Stimulated activated CD4-positive, alpha-beta T cell treated with anti-CD3 and anti-CD28 coated beads, Interleukin-4, amount 100 ng/mL, for 48 hours (primary cell): ENCODE measurements at places on chromosomes 12 and 14.

GRCh38 chr12:93201990-93202389 lies 175.7 kb upstream of the NUDT4 start:
- no peak for DNase-seq

GRCh38 chr14:56299306-56299984 lies 181.2 kb downstream of the PELI2 start:
- DNase-seq, result no peak

GRCh38 chr12:93784339-93785086 lies 107.3 kb downstream of the CRADD start:
- DNase-seq, result no peak

DNA sequence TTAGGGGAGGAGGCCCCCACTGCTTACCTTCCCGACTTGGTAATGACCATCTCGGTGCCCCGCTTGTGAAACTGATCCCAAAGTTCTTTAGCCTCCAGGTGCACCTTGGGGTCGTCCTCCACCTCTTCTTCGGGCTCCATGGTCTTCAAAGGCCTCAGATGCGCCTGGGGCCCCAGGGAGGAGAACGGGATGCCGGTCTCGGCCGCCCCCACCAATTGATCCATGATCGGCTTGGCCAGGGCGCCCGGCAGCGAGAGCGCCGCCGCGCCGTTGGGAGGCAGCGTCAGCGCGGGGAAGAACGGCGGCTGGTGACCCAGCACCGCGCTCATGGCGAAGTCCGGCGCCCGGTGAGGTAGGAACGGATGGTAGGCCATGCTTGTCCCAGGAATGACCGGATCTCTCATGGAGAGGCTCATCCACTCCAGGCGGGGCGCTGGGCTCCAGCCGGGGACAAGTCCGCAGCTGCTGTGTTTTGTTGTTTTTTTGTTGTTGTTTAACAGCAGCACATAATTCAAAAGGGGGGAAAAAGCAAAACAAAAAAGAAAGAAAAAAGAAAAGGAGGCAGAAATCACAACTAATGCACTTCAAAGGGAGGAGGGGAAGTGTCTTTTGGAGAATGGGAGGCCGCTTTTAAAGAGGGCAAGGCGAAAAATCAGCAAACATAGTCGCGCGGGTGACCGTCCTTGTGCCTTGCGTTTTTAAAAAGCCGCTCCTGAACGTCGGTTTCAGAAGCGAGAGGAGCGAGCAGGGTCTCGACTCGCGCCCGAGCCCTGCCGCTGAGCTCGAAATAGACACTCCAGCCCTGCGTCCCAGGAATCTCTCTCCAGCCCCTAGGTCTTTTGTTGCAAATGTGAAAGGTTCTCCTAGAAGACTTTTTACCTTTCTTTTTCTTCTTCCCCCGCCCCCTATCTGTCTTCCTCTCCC lies 928 bp downstream of the TBX3 start:
- no peak for DNase-seq

- DNase-seq, result no peak
These were observed 53.3 kb upstream of the LRRK2 start for GRCh38 chr12:40171501-40171900.

GRCh38 chr12:125540580-125541204 lies 475.5 kb downstream of the AACS start:
- no peak for DNase-seq

DNA sequence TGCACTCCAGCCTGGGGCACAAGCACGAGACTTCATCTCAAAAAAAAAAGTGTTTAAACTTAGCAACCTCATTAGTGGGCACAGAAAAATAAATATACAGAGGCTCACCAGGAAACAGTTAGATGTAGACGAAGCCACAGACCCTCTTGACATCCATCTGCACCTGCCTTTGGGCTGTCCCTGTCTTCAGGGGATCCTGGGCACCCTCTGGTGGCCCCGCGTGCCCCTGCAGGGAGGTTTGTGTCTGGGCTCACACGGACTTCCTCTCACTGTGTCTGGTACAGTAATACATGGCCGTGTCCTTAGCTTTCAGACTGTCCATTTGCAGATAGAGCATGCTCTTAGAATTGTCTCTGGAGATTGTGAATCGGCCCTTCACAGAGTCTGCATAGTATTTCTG lies 916.5 kb downstream of the TMEM121 start:
- DNase-seq, result peak; percentile 48

DNA sequence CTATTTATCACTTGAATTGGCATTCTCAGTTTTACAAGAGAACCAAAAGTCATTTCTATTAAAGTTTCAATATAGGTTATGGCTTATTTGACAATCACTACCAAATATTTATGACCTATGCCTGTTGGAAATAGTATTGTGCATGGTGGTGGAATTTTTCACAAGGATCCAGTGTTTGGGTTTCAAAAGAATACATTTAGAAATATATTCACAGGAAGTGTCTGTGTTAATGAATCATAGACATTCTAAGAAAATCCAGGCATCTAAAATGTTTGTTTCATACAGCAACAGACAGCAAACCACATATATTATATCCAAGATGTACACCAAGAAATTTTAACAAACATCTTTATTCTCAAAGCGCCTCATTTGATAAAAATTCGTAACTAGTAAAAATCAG lies 92.7 kb downstream of the MED13L start:
- no peak for DNase-seq

- no peak for DNase-seq
These were observed 6.2 kb upstream of the MYH6 start for GRCh38 chr14:23414254-23414653.

- DNase-seq, result peak; percentile 27
These were observed 159.8 kb upstream of the DAAM1 start for GRCh38 chr14:59028476-59029202.

DNA sequence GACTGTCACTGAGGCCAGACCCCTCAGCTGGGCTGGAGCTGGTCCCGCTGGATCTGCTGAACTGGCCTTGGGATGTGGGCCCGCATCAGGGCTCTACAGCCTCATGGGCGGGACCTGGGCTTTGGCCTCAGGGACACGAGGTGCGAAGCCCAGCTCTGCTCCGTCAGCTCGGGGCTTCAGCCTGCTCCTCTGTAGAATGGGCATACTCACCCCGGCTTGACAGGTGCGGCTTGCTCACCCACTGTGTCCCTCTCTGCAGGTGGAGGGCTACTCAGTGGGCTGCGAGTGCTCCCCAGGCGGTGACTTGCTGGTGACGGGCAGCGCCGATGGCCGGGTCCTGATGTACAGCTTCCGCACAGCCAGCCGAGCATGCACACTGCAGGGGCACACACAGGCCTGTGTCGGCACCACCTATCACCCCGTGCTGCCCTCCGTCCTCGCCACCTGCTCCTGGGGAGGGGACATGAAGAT lies 57.6 kb downstream of the BEGAIN start:
- no peak for DNase-seq

GRCh38 chr12:125194987-125195386 lies 129.8 kb downstream of the AACS start:
- no peak for DNase-seq

DNA sequence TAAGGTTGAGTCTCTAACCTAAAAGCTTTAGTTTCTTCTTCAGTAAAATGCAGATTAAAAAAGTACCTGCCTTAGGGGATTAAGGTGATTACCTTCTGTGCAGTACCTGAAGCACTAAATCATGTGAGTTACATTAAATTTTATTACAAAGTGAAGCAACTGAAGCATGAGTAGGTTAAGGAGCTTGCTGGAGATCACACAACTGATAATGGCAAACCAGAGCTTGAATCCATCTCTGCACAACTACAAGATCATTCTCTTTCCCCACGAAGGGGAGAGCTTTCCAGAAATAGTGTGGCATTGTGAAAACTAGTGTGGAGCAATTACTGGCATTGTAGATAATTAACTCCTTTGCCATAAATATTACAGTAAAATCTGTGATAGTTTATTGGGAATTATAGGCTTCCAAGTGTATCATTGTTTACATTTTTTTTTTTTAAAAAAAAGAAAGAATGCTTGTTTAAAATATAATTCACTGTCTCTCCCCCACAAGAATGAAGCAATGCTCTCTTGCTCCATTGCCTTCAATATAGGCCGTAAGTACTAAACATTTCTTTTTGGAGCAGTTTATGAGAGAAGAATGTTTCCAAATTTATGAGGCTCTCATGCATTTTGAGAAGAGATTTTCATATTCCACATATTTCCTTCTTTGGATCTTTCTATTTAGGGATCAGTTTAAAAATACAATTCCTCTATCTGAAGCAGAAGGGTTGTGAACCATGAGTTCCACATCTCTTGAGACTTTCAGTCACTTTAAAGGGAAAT lies 20.5 kb downstream of the SLC38A2 start:
- no peak for DNase-seq

GRCh38 chr12:117552971-117553370 lies 191.5 kb upstream of the NOS1 start:
- no peak for DNase-seq

DNA sequence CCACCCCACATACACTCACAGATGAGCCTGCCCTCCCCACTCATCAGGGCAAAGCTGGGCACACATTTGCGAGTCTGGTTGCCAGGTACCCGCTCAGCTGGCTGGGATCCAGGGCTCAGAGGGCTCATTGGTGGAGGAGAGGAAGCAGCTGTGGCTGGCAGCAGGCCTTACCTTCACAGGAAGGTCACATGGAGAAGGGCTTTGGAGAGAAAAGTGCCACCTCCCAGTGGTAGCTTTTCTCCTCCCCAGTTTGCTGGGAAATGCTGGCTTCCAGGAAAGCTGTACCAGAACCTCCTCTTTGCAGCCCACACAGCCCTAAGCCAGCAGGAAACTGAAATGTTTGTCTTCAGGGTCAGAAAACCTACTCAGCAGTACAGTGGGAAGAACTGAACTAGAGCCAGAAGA lies 55.6 kb downstream of the LGMN start:
- DNase-seq, result no peak

- DNase-seq, result no peak
These were observed 22.0 kb downstream of the PYROXD1 start for GRCh38 chr12:21459474-21459873.

GRCh38 chr12:93964936-93965335 lies 183.4 kb upstream of the PLXNC1 start:
- DNase-seq, result no peak

DNA sequence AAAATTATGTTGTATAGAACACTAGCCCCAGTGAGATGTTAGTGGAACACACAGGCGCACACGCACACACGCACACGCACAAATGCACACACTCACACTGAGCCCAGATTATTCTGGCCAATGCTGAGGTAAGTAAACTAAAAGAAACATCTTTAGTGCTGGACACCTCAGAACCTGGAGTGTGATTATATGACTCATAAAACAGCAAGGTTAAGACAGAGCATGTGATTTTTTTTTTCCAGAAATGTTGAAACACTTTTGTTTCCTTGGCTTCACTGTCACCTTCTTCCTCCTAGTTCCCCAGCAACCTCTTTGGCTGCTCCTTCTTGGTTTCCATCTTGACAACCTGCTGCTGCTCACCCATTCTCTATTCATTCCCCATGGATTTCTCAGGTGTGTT lies 141.0 kb upstream of the ALG10B start:
- no peak for DNase-seq

DNA sequence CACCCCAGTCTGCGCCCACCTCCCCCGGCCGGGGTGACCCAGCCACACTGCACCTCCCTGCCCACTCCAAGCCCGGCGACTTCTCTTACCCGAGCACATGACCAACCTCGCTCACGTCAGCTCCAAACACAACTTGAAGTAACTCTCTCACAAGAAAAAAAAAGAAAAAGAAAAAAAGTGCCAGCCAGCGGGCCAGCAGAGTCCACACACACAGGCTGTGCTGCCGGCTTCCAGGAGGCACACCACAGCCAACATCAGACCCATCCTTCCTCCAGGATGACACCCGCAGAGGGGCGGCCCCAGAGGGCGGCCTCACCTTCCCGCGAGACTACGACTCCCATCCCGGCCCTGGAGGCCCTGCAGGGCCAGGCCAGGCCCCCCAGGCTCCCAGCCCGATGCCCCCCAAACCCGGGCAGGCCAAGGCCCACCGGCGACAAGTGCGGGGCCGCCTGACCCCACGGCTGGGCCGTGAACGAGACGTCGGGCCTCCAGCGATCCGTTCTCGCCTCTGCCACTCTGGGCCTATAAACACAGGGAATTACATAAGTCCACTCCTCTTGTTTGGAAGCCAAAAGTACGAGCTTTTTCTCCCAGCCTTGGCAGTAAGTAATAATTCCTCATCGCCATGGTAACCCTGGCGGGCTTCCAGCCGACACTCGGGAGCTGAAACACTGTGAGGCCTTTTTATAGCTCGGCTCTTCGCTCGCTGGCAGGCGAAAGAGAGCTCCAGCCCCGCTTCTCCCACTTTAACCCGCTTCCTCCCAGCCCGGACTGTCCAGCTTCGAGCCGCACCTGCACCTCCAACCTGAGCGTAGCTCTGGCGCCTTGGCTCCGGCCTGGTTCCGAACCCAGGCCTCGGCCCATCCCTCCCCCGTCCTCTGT lies 49.1 kb downstream of the NCOR2 start:
- no peak for DNase-seq

GRCh38 chr14:60506985-60507829 lies 1.7 kb upstream of the SIX6 start:
- DNase-seq, result no peak

DNA sequence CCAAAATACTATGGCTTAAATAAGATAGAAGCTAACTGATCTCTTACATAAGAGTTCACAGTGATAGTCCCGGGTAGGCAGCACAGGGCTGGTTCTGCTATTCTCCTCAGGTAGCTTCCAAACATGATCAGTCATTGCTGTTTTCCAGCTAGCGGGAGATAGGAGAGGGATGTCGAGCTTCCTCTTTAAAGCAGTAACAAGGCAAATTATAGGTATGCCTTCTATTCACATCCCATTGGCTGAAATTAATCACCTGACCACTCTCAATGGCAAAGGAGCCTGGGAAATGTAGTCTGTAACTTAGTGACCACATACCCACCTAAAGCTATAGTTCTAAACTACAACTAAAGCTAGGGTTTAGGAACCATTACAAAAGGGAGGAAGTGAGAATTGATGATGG lies 34.5 kb upstream of the VRK1 start:
- no peak for DNase-seq

DNA sequence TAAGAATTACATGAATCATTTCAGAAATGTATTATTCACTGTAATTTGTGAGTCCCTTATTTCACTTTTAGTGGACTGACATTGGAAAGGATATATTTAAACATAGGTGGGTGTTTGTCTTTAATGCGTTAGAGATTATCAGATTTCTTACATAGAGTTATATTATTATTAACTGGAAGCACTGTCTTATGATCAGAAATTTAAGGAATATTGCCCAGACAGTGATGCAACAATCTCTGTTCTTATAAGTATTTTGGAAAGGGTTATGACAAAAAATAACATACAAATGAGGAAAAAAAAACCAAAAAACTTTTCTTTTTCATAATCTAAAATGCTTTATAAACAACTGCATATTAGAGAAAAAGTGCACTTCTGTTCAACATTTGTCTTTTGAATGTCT lies 836.6 kb downstream of the SLC6A15 start:
- DNase-seq, result no peak

DNA sequence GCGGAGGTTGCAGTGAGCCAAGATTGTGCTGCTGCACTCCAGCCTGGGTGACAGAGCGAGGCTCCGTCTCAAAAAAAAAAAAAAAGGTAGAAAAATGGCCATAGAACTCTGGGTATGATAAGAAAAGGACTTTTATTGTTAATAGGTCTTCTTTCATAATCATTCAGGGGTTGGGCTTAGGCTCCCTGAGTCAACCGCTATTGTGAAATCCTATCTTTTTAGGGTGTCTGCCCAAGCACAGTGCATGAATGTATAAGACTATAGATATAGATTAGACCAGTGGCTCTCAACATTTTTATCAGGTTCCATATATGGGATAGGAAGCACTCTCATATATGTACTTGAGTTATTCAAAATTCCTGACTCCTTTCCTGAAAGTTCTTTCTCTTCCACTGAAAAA lies 48.7 kb upstream of the USP15 start:
- DNase-seq, result no peak
